ENCODE measurements at places on chromosomes 1 and 21. TPM values are rescaled to one million over a fixed set of nuclear protein-coding genes. Genes with fewer than 3 reads are reported as not detected.

The FAM151A gene
- not detected for total RNA-seq

The DDR2 gene
- total RNA-seq, result 182 TPM

DNA sequence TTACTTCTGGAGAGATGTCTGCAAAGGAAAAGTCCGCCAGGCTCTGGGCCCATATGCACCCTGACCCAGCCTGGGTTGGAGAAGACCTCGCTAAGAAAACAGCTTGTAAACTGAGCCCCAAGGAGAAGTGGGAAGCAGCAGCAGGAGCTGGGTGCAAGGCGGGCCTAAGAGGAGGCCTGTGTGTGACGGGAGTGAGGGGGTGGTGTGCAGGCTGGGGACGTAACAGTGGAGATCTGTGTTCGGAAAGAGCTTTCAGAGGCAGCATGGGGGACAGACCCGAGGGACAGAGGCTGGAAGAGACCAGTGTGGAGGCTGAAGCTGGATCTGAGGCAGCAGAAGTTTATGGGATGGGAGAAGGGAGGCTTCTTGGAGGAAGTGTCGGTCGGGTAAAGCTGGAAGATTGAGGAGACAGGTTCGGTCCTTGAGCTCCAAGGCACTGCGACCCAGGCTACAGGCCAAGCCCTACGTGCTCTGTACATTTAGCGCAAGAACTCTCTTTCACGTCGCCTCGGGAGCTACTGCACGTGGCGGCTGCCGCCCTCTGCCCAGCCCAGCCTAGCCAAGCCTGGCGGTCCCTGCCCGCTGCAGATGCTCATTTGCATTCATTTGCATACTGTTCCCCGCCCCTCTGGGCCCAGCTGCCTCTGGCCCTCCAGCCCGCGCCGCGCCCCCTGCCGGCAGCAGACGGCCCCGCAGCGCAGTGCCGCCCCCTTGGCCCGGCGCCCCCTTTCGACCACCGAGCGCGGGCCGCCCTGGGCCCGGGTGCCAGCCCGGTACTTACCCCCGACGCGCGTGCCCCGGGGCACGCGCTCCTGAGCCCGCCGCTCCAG, 6.3 kb downstream of the HPCA start:
- no peak for DNase-seq

The PAQR6 gene
- 4.9 TPM for total RNA-seq

GRCh38 chr1:37605806-37606474, 10.2 kb upstream of the GNL2 start:
- no peak for DNase-seq

The BTBD8 gene
- total RNA-seq, result 2.3 TPM

The CD160 gene
- total RNA-seq, result not detected

DNA sequence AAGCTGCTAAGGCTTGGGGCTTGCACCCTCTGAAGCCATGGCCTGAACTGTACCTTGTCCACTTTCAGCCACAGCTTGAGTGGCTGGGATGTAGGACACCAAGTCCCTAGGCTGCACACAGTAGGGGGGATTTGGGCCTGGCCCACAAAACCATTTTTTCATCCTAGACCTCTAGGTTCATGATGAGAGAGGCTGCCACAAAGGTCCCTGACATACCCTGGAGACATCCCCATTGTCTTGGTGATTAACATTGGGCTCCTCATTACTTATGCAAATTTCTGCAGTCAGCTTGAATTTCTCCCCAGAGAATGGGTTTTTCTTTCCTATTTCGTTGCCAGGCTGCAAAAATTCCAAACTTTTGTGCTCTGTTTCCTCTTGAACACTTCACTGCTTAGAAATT, 26.3 kb upstream of the CHODL start:
- no peak for DNase-seq

GRCh38 chr1:94617134-94617805, 75.7 kb upstream of the F3 start:
- no peak for DNase-seq

GRCh38 chr1:211715971-211716370, 40.5 kb upstream of the NEK2 start:
- no peak for DNase-seq

The CELA3B gene
- total RNA-seq, result not detected

GRCh38 chr1:227333423-227333822, 15.1 kb upstream of the CDC42BPA start:
- no peak for DNase-seq

DNA sequence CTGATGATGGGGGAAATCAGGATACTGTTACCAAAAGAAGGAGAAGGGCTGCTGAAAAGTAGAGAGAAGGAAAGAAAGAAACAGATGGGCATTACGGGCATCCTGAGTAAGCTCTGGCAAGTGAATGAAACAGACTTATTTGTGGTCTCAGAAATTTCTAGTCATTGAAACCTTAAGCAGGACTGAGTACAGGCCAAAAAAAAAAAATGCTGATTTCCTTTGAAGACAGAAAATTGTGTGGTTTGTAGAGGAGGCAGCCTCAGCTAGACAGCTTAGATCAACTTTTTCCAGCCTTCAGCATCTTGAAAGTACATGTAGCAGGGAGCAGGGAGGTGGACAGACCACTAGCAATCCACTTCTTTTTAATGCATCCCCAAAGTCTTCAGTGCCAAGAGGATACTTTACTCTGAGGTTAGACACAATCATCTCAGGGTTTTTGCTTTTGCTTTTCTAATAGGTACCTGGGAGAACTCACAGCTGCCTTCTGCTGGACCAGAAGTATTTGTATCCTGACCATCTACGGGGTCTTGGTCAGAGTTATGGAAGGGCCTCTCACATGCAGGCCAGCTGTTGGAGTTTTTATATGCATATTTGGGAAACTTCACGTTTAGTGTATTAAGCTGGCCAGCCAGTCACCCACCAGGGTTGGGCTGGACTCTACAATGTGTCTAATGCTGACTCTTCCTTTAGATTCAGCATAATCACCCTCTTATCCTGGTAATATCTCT, 10.6 kb upstream of the CAPZB start:
- no peak for DNase-seq

- DNase-seq, result no peak
These were observed 43.0 kb downstream of the ATP6V1G3 start for GRCh38 chr1:198497326-198498102.

Measured in chondrocyte (in vitro differentiated cells).